Mesendoderm (in vitro differentiated cells): ENCODE measurements at places on chromosomes 6 and 20.

DNA sequence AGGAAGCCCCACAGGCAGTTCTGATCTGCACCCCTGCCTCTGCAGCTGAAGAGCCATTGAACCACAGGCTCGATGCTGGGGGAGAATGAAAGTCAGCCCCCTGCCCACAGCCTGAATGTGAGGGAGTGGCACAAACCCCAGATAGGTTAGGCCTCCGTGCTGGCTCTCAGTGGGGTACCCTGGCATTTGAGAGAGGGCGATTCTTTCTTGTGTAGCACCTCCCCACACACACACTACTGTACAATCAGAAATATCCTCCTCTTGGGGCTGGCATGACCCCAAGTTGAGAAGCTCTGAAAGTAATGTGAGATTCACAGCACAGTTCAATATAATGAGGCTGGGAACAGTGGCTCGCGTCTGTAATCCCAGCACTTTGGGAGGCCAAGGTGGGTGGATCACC, 17.9 kb downstream of the TTBK1 start:
- DNase-seq = no peak
- H3K4me1 ChIP-seq = no peaks in the 10 kb centered on the region
- no peak overlapping the region for H3K27ac ChIP-seq
- H3K4me3 ChIP-seq = no peak overlapping the region
- H3K36me3 ChIP-seq = no peaks in the 10 kb centered on the region

DNA sequence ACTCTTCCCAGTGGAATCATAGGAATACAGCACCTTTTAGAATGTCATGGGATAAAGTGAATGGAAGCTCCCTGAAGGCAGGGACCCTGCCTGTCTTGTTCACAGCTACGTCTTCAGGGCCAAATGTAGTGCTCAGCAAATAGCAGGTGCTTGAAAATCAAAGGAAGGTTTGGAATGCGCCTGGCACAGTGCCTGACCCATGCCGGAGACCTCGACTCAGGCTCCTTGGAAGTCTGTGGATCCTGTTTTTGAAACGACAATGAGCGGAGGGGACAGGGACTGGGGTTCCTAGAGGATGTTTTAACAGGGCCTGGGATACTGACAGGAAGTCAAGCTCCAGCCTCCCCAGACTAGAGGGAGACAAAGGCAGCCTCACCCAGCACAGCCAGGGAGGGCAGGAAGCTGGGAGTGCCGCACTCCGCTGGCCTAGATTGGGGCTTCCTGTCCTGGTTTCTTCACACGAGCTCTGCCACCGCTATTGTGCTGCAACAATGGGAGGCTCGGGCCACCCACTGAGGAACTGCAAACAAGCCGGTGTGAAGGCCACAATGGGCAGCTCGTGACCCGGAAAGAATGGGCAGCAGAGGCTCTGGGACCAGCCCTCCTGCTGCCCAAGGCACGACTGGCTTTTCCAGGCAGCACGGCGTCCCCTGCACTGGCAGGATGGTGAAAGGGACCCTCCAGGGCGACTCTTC, 76.7 kb downstream of the PREX1 start:
- no peaks in the 10 kb centered on the region for H3K27me3 ChIP-seq
- peak; percentile 95 for DNase-seq
- H3K4me1 ChIP-seq = peaks cover 14% of the 10 kb centered on the region
- no peak overlapping the region for H3K4me3 ChIP-seq
- H3K27ac ChIP-seq = peak overlapping the region; percentile 41

DNA sequence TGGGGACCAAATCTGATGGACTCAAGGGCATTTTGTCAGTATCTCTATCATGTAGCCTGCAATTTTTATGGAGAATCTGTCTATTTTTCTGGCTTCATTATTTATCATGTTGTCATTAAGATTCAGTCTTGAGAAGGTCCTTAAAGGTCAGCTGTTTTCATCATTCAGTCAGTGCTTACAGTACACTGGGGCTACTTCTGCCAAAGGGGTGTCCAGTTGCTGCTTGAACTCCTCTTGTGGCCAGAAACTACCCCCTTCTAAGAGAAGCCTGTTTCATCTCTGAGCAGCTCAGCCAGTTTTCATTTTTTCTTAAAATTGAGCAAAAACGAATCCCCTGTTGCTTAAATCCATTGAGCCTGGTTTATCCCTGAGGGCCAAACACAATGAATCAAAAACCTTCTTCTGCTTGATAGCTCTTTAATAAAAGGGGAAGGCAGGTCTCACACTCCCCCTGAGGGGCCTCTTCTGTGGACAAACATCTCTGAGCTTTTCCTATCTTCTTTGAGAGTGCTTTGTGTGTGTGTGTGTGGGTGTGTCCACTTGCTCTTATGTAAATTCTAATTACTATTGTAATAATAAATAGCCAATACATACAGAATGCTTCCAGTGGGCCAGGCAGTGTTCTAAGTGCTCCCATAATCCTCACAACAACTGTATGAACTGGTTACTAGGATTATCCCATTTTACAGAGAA, 172.2 kb downstream of the PLCB1 start:
- no peak for DNase-seq
- no peaks in the 10 kb centered on the region for H3K36me3 ChIP-seq
- no peak overlapping the region for H3K4me3 ChIP-seq
- H3K27ac ChIP-seq = no peak overlapping the region
- H3K27me3 ChIP-seq = no peaks in the 10 kb centered on the region

GRCh38 chr6:75481394-75481793, 12.2 kb downstream of the FILIP1 start:
- no peaks in the 10 kb centered on the region for H3K4me1 ChIP-seq
- H3K27ac ChIP-seq = no peak overlapping the region
- H3K36me3 ChIP-seq = no peaks in the 10 kb centered on the region
- H3K4me3 ChIP-seq = no peak overlapping the region
- no peaks in the 10 kb centered on the region for H3K27me3 ChIP-seq

- no peak for DNase-seq
- H3K4me3 ChIP-seq = no peak overlapping the region
- no peak overlapping the region for H3K27ac ChIP-seq
- H3K27me3 ChIP-seq = no peaks in the 10 kb centered on the region
Observed at GRCh38 chr20:24638591-24639548, 169.4 kb downstream of the SYNDIG1 start.

GRCh38 chr20:52242237-52243230, 51.0 kb upstream of the ZFP64 start:
- H3K27me3 ChIP-seq = no peaks in the 10 kb centered on the region
- H3K4me3 ChIP-seq = no peak overlapping the region
- H3K36me3 ChIP-seq = no peaks in the 10 kb centered on the region
- H3K27ac ChIP-seq = no peak overlapping the region
- H3K4me1 ChIP-seq = no peaks in the 10 kb centered on the region

DNA sequence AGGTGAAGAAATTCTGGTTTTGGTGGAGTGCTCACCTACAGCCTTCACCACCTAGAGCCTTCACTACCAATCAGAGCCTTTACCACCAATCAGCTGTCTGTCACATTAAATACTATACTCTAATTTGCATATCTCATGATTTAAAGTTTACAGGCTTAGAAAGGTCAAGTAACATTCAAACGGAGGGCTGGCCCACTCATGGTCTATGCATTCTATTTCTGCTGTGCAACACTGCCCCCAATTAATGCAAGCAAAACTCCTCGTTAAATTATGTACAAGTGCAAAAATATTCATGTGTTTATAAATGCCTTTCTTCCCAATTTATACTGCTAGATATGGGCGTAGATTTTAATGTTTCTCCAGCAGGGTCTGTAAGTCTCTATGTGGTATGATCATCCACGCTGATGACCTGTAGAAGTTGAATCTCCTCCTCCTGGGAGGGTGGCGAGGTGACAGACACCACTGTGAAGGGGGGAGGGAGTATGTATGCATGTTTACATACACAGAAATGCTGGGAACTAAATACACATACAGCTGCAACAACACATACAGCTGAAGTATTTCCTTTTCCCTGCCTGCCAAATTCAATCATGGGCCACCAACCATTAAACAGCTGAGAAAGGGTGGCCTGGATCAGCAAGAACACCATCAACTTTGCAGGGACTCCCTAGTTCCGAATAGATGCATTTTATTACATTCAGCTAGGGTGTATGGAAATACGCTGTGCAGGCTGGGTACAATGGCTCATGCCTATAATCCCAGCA, 13.1 kb downstream of the RRAGD start:
- H3K27ac ChIP-seq = no peak overlapping the region
- H3K27me3 ChIP-seq = no peaks in the 10 kb centered on the region
- H3K36me3 ChIP-seq = no peaks in the 10 kb centered on the region
- H3K4me3 ChIP-seq = no peak overlapping the region
- H3K4me1 ChIP-seq = peaks cover 7% of the 10 kb centered on the region

- no peak overlapping the region for H3K27ac ChIP-seq
- peak; percentile 27 for DNase-seq
- H3K27me3 ChIP-seq = no peaks in the 10 kb centered on the region
- H3K36me3 ChIP-seq = no peaks in the 10 kb centered on the region
- H3K4me3 ChIP-seq = no peak overlapping the region
Observed at GRCh38 chr6:65760285-65760684, 53.3 kb upstream of the EYS start.

- no peaks in the 10 kb centered on the region for H3K27me3 ChIP-seq
- H3K4me3 ChIP-seq = no peak overlapping the region
- no peaks in the 10 kb centered on the region for H3K4me1 ChIP-seq
- DNase-seq = peak; percentile 86
- no peaks in the 10 kb centered on the region for H3K36me3 ChIP-seq
Observed at GRCh38 chr20:23235173-23236027, 115.2 kb upstream of the NXT1 start.

DNA sequence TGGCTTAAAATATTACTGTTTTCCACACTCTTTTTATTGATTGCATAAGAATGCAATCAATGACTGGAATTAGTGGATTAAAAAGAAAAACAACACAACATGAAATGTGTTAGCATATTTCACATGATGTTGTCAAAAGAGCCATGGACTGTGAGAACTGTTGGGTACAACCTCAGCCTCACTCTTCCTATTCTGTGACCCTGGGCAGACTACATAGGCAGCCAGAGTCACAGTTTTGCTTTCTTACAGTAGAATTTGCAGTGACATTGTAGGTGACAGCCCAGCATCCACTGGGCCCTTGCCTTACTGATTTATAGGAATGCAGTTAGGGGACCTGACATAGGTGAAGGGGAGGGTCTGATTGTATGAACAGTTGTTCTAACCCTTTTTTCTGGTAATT, 471.4 kb upstream of the SLC35B3 start:
- no peaks in the 10 kb centered on the region for H3K36me3 ChIP-seq
- no peaks in the 10 kb centered on the region for H3K4me1 ChIP-seq
- no peak overlapping the region for H3K27ac ChIP-seq
- no peak for DNase-seq
- no peaks in the 10 kb centered on the region for H3K27me3 ChIP-seq
- H3K4me3 ChIP-seq = no peak overlapping the region

GRCh38 chr20:4812641-4813075, 90.9 kb downstream of the PRND start:
- no peaks in the 10 kb centered on the region for H3K27me3 ChIP-seq
- H3K4me3 ChIP-seq = no peak overlapping the region
- no peaks in the 10 kb centered on the region for H3K36me3 ChIP-seq
- H3K27ac ChIP-seq = no peak overlapping the region
- DNase-seq = no peak
- H3K4me1 ChIP-seq = no peaks in the 10 kb centered on the region

- DNase-seq = no peak
- H3K4me3 ChIP-seq = no peak overlapping the region
- no peaks in the 10 kb centered on the region for H3K27me3 ChIP-seq
- H3K27ac ChIP-seq = no peak overlapping the region
- peaks cover 5% of the 10 kb centered on the region for H3K4me1 ChIP-seq
Observed at GRCh38 chr6:151679081-151679480, 128.4 kb upstream of the ESR1 start.

GRCh38 chr20:21394551-21394950, 2.8 kb downstream of the NKX2-4 start:
- H3K4me3 ChIP-seq = no peak overlapping the region
- no peaks in the 10 kb centered on the region for H3K4me1 ChIP-seq
- H3K36me3 ChIP-seq = no peaks in the 10 kb centered on the region
- no peak overlapping the region for H3K27ac ChIP-seq
- peaks cover 48% of the 10 kb centered on the region for H3K27me3 ChIP-seq
- DNase-seq = no peak

DNA sequence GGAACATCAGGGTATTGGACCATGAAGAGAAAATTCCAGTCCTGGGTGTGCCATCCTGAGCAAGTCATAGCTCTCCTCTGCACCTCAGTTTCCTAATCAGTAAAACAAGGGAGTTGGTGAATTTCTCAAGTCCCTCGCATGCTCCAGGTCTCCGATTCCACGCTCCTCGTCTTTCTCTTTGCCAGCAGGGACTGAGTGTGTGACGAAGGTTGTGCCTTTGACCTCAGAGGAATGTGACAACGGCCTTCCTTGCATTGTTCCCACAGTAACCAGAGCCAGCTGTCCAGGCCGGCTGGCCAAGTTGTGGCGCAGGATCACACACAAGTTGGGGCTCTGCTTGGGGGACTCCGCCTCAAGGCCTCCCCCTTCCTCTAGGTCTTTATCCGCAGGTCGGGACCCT, 217.3 kb downstream of the ATXN1 start:
- H3K36me3 ChIP-seq = no peaks in the 10 kb centered on the region
- H3K27me3 ChIP-seq = no peaks in the 10 kb centered on the region
- no peaks in the 10 kb centered on the region for H3K4me1 ChIP-seq
- no peak overlapping the region for H3K27ac ChIP-seq

GRCh38 chr20:621125-621756, 11.1 kb upstream of the TCF15 start:
- H3K4me3 ChIP-seq = no peak overlapping the region
- peaks cover 5% of the 10 kb centered on the region for H3K4me1 ChIP-seq
- no peaks in the 10 kb centered on the region for H3K36me3 ChIP-seq
- H3K27ac ChIP-seq = no peak overlapping the region
- H3K27me3 ChIP-seq = no peaks in the 10 kb centered on the region
- DNase-seq = peak; percentile 86

DNA sequence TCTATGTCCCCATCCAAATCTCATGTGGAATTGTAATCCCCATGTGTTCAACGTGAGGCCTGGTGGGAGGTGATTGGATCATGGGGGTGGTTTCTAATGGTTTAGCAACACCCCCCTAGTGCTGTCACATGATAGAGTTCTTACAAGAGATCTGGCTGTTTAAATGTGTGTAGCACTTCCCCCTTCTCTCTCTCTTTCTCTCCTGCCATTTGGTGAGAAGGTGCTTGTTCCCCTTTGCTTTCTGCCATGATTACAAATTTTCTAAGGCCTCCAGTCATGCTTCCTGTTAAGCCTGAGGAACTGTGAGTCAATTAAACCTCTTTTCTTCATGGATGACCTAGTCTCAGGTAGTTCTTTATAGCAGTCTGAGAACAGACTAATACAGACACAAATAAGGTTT, 165.4 kb downstream of the OGFRL1 start:
- no peak overlapping the region for H3K4me3 ChIP-seq
- no peaks in the 10 kb centered on the region for H3K4me1 ChIP-seq
- no peak for DNase-seq

DNA sequence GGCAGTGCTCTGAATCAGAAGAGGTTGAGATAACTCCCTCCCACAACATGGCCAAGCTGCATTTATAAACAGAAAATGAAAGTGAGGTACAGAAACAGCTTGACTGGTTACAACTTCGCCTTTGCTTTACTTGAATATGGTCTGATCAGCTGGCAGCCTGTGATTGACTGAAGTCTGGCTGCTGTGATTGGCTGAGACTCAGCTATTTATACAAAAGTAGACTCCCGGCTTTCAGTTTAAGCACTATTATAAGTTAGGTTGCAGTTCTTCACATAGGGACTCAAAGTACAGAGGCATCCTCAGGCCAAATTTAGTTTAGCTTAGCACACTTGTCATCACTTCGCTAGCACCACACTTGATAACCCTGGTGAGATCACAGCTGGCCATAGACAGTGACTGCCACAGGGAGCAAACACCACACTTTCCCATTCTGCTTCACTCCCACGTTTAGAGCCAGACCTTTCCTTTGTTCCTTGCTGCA, 362.6 kb downstream of the EPM2A start:
- no peak overlapping the region for H3K27ac ChIP-seq
- no peaks in the 10 kb centered on the region for H3K27me3 ChIP-seq
- peak; percentile 43 for DNase-seq
- H3K4me3 ChIP-seq = no peak overlapping the region
- no peaks in the 10 kb centered on the region for H3K4me1 ChIP-seq

GRCh38 chr6:159527351-159527750, 165.7 kb downstream of the SOD2 start:
- DNase-seq = peak; percentile 51
- no peaks in the 10 kb centered on the region for H3K36me3 ChIP-seq
- H3K27ac ChIP-seq = no peak overlapping the region
- no peak overlapping the region for H3K4me3 ChIP-seq
